ENCODE measurements at places on chromosomes 2 and 18.

DNA sequence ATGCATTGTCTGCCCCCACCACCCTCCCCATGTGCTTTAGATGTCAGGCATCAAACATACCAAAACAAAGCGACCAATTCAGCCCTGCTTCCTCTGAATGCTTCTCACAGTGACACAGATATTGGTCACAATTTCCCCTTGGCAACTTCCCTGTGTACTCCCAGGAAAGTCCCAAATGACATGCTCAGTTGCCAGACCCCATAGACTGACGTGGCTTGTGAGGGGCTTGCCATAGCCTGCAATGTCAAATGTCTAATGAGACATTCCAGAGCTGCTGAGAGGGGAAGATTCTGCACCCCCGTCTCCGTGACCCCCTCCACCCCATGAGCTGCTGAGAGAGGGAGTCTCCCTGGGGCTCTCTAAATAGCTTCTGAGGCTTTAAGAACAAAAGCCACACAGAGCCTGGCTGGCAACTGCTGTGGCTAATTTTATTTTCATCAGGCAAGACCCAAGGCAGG, 47.3 kb downstream of the RFTN2 start:
- no peak for DNase-seq

- no peak for DNase-seq
Observed at GRCh38 chr2:219916726-219917440, 289.5 kb downstream of the SLC4A3 start.

GRCh38 chr2:195559431-195559914, 97.6 kb upstream of the SLC39A10 start:
- DNase-seq: peak; percentile 80

GRCh38 chr18:68441241-68441640, 273.7 kb downstream of the TMX3 start:
- DNase-seq: no peak

Measured in naive B cell (primary cell).